CD8-positive, alpha-beta memory T cell (primary cell): ENCODE measurements at places on chromosomes 7 and 10. TPM values are rescaled to one million over a fixed set of nuclear protein-coding genes. Genes with fewer than 3 reads are reported as not detected.

The CYP3A5 gene
- not detected for total RNA-seq

The PDE6C gene
- total RNA-seq, result not detected

The CISD1 gene
- 55.6 TPM for total RNA-seq

The PPA1 gene
- total RNA-seq, result 358 TPM

The PRTFDC1 gene
- total RNA-seq, result 1.5 TPM

The GRID1 gene
- not detected for total RNA-seq

The CHAT gene
- total RNA-seq, result not detected
